ENCODE measurements at places on chromosomes 5 and 9. TPM values are rescaled to one million over a fixed set of nuclear protein-coding genes. Genes with fewer than 3 reads are reported as not detected.

DNA sequence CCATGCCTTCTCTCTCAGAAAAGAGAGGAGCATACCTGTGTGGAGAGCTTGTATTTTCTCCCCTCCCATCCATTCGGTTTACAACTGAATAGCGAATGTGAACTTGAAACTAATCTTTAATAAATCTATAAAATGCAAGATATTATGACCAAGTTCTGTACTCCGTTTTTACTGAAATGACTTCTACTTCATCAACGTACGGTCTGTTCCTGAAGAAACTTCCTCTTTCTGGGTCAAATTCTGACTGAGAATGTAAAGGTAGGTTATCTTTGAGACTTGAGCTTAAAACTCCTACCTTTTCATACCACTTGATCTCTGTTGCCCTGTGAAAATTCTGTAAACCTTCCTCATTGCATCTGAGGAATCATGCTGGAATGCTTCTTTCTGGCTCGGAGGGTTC, 4.2 kb upstream of the CTNNAL1 start:
- peaks cover 17% of the 10 kb centered on the region for H3K36me3 ChIP-seq
- H3K27ac ChIP-seq, result peak overlapping the region; percentile 47
- peaks cover 69% of the 10 kb centered on the region for H3K4me1 ChIP-seq
- no peak overlapping the region for H3K4me3 ChIP-seq
- no peak for DNase-seq

GRCh38 chr5:2371419-2371710, 380.1 kb downstream of the IRX2 start:
- H3K27ac ChIP-seq, result no peak overlapping the region
- no peaks in the 10 kb centered on the region for H3K36me3 ChIP-seq
- H3K27me3 ChIP-seq, result peaks cover 7% of the 10 kb centered on the region
- no peak for DNase-seq

DNA sequence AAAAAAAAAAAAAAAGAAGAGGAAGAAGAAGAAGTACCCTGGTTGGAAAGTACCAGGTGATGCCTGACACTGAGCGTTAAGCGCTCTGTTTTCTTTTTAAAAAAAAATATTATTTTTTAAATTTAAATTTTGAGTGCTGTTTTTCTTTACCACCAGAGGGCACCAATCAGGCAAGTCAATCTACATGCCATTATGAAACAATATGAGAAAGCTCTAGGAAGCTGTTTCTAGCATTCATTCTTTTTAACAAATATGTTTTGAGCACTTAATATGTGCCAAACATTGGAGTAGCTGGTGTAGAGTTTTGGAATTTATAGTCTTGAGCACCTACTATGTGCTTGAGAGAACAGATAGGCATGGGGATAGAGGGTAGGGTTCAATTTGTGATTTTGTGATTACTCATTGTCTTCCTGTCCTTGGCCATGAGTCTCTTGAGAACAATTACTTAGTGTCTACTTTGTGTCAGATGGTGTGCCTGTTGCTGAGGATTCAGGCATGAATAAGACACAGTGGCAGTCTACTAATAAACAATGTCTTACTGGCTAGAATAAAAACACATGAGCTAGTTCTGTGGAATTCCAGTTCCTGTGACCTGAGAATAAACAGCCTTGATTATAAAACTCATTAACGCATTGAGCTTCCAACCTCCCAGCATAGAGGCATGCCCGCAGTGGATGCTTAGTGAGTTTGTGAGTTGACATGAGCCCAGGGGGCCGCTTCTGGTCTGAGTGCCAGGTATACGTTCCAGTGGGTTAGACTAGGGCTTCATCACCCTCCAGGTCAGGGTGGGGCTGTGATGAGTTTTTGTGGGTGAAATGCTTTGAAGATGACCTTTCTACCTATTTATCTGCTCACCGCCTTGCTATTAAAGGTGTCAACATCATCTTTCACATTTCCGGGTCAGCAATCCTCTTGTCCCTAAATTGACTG, 3.0 kb upstream of the UBE2R2 start:
- no peaks in the 10 kb centered on the region for H3K27me3 ChIP-seq
- H3K4me1 ChIP-seq, result peaks cover 52% of the 10 kb centered on the region
- DNase-seq, result no peak
- peak overlapping the region; percentile 99 for H3K27ac ChIP-seq
- no peak overlapping the region for H3K4me3 ChIP-seq
- no peaks in the 10 kb centered on the region for H3K36me3 ChIP-seq

DNA sequence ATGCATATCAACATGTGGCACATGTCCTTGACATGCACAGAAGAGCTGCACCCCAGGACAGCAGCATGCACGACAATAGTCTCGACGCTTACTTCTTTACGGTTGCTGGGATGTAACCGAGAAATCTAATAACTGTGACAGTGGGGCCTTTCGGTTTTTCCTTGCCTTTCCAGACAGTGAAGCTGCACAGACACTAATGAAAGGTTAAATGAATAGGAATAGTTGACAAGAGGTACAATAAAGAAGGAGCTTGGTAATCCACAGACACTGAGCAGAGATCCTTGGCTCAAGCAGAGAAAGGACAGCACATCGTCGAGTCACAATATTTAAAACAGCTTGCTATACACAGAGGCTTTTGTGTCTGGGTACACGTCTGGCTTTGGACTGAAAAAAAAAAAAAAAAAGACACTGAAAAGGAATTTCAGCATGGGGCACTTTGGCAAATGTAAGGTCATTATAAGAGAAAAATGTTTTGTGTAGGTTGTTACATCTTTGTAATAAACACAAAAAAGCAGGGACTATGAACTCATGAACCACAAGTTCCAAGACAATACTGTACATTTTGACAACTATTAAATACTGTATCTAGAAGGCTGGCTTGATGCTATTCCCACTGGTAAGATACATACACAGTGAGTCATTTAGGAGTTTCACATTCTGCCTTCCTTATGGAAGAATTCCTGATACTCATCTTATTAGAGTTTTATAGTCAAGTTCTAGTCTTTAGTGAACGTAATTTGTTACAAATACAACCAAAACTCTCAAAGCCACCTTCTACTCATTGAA, 5.6 kb downstream of the BNC2 start:
- H3K36me3 ChIP-seq, result no peaks in the 10 kb centered on the region
- H3K27me3 ChIP-seq, result peaks cover 76% of the 10 kb centered on the region
- H3K4me3 ChIP-seq, result no peak overlapping the region
- peak overlapping the region; percentile 6 for H3K27ac ChIP-seq

DNA sequence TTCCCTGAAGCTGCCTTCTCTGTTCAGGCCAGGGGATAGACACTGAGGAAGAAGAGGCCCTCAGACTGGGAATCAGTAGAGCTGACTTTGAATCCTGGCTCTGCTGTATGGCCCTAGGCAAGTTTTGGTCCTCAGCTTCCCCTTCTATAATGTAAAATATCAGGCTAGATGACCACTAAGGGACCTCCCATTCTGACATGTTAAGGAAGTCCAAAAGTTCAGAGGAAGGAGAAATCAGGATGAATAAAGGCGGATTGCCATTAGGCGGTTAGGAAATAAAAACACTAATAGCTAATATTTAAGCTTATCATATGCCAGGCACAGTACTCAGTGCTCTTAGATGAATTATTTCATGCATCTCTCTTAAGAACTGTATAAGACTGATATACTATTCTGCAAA, 8.9 kb upstream of the TNIP1 start:
- no peaks in the 10 kb centered on the region for H3K36me3 ChIP-seq
- H3K27me3 ChIP-seq, result no peaks in the 10 kb centered on the region
- no peak overlapping the region for H3K4me3 ChIP-seq
- DNase-seq, result no peak

- no peaks in the 10 kb centered on the region for H3K27me3 ChIP-seq
- H3K4me3 ChIP-seq, result peak overlapping the region; percentile 42
- DNase-seq, result peak; percentile 48
- peaks cover 100% of the 10 kb centered on the region for H3K4me1 ChIP-seq
- no peaks in the 10 kb centered on the region for H3K36me3 ChIP-seq
- peak overlapping the region; percentile 72 for H3K27ac ChIP-seq
Observed at GRCh38 chr5:68239487-68239886, 23.9 kb downstream of the PIK3R1 start.

GRCh38 chr9:136722093-136722968, 10.0 kb downstream of the DIPK1B start:
- H3K36me3 ChIP-seq, result peaks cover 54% of the 10 kb centered on the region
- no peaks in the 10 kb centered on the region for H3K27me3 ChIP-seq
- H3K4me1 ChIP-seq, result peaks cover 88% of the 10 kb centered on the region
- no peak for DNase-seq
- peak overlapping the region; percentile 40 for H3K4me3 ChIP-seq

DNA sequence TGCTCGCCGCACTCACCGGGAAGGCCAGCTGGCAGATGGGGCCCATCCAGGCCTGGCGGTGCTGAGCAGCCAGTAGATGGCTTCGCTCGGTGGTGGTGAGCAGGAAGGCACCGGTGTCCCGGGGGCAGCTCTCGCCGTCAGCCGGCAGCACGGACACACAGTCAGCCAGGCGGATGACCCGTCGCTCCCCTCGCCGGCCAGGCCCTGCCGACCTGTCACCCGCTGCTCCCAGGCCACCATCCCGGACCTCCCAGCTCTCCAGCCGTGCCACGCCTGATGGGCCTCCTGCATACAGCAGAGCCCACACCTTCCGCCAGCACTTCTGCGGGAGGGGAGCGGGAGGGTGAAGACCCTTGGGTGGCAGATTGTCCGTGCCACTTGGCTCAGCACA, 1.4 kb downstream of the DOK3 start:
- no peak overlapping the region for H3K27ac ChIP-seq
- H3K36me3 ChIP-seq, result peaks cover 26% of the 10 kb centered on the region
- peak overlapping the region; percentile 54 for H3K4me3 ChIP-seq
- no peak for DNase-seq
- peaks cover 11% of the 10 kb centered on the region for H3K4me1 ChIP-seq
- H3K27me3 ChIP-seq, result no peaks in the 10 kb centered on the region

DNA sequence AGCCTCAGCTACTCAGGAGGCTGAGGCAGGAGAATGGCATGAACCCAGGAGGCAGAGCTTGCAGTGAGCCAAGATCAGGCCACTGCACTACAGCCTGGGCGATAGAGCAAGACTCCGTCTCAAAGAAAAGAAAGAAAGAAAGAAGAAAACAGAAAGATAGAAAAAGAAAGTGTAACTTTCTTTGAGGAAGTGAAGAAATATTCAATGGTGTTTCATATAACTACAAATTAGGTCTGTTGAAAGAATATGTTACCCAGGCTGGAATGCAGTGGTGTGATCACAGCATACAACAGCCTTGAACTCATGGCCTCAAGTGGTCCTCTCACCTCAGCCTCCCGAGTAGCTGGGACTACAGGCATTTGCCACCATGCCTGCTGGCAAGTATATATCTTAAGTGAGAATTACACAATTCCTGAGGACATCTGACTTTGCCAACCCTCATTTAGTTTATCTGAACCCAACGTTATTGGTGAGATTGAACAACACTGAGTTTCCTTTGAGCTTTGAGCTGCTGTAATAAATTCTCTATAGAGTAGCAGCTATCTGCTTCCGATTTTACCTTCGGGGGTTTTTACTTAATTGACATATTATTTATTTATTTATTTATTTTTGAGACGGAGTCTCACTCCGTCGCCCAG, 2.0 kb upstream of the FAF2 start:
- H3K4me3 ChIP-seq, result no peak overlapping the region
- H3K27me3 ChIP-seq, result no peaks in the 10 kb centered on the region
- no peak overlapping the region for H3K27ac ChIP-seq
- H3K4me1 ChIP-seq, result peaks cover 44% of the 10 kb centered on the region
- no peak for DNase-seq
- H3K36me3 ChIP-seq, result peaks cover 5% of the 10 kb centered on the region

DNA sequence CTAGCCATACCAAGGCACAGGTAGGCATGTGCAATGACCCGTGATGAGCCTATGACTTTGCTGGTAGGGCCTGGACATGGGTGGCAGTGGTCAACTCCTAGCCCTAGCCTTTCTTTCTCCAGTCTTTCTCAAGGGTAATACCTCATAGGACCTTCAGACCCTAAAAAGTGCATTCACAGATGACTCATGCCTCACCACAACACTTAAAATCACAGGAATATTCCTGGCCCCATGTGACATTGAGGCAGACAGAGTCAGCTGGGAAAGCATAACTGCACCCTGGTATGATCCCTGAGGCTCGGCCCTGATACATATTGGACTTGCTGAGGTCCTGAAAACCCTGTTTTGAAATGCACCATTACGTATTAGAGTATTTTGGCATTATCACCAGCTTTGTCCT, 449.5 kb downstream of the HINT1 start:
- no peak overlapping the region for H3K27ac ChIP-seq
- no peak overlapping the region for H3K4me3 ChIP-seq
- no peaks in the 10 kb centered on the region for H3K4me1 ChIP-seq
- H3K27me3 ChIP-seq, result peaks cover 4% of the 10 kb centered on the region
- no peaks in the 10 kb centered on the region for H3K36me3 ChIP-seq

GRCh38 chr5:132760049-132760420, 12.8 kb downstream of the CCNI2 start:
- no peaks in the 10 kb centered on the region for H3K4me1 ChIP-seq
- DNase-seq, result no peak
- peaks cover 86% of the 10 kb centered on the region for H3K36me3 ChIP-seq
- H3K27ac ChIP-seq, result no peak overlapping the region
- no peaks in the 10 kb centered on the region for H3K27me3 ChIP-seq

GRCh38 chr9:136930014-136930413, 14.5 kb downstream of the FBXW5 start:
- H3K36me3 ChIP-seq, result peaks cover 7% of the 10 kb centered on the region
- no peak for DNase-seq
- H3K4me1 ChIP-seq, result peaks cover 55% of the 10 kb centered on the region
- H3K27me3 ChIP-seq, result no peaks in the 10 kb centered on the region
- peak overlapping the region; percentile 91 for H3K27ac ChIP-seq
- no peak overlapping the region for H3K4me3 ChIP-seq

DNA sequence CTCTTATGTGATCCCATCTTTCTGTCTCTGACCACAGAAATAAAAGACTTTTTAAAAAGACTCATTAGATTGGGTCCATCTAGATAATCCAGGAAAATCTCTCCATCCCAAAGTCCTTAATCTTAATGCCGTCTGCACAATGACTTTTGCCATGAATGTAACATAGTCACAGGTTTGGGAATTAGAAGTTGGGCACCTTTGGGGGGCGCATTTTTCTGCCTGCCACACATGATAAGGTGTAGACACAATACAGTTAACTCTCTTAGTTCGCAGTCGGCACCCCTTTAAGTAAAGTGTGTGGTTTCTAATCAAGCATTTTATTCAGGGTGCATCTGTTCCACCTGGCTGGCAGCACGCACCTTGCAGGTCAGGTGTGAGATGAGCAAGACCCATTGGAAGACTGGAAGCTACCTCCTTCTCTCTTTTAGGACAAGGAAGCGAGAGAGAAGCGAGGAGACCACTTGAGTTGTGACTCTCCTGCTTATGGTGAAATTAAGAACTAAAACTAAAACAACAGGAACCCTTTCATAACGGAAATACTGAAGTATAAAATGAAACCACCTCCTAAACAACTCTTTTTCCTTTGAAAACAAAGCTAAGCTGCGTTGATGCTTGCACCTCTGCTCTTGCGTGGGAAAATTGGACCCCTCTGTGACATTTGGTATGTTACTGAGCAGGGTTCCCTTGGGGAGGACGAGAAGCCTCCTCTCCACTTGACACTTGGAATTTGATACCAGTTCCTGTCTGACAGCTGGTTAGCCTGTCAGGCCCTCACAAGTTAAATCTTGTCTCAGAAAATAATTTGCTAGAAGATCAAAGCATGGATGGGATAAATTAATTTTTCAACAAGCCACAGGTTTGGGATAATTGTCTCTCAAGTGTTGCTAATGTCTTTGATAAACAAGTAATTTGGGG, 304.6 kb upstream of the DMRT1 start:
- no peak for DNase-seq
- H3K4me3 ChIP-seq, result no peak overlapping the region

NR5A1 gene
- not detected for total RNA-seq

CATSPER3 gene
- 0.49 TPM for total RNA-seq

ARL14EPL gene
- total RNA-seq, result not detected

HK3 gene
- total RNA-seq, result 3.5 TPM

AGGF1 gene
- 16.2 TPM for total RNA-seq

CYFIP2 gene
- 28.2 TPM for total RNA-seq

SYK gene
- 5.4 TPM for total RNA-seq

TTC33 gene
- total RNA-seq, result 14.3 TPM

PCDHB14 gene
- total RNA-seq, result 1.9 TPM

CDX1 gene
- total RNA-seq, result not detected
